IMR-90 (cell line): ENCODE measurements at places on chromosomes 11 and 22. TPM values are rescaled to one million over a fixed set of nuclear protein-coding genes. Genes with fewer than 3 reads are reported as not detected.

The UBQLN3 gene
- not detected in 2 replicates for total RNA-seq

The SLC22A12 gene
- total RNA-seq: not detected in 2 replicates

- H3K36me3 ChIP-seq: peaks cover 9% of the 10 kb centered on the region
- H3K4me1 ChIP-seq: peaks cover 43% of the 10 kb centered on the region
- no peaks in the 10 kb centered on the region for H3K27me3 ChIP-seq
- peak; percentile 91 for DNase-seq
- H3K27ac ChIP-seq: peak overlapping the region; percentile 54; the same call in 1 of the 2 replicates
- H3K4me3 ChIP-seq: no peak overlapping the region
Measured at GRCh38 chr11:94151903-94152677, 23.4 kb downstream of the PANX1 start.

- no peak for DNase-seq
- H3K27ac ChIP-seq: no peak overlapping the region
- no peak overlapping the region for H3K4me3 ChIP-seq
- peaks cover 29% of the 10 kb centered on the region for H3K27me3 ChIP-seq
- H3K4me1 ChIP-seq: no peaks in the 10 kb centered on the region
Measured at GRCh38 chr11:118705111-118705741, 25.8 kb upstream of the TREH start.

- peaks cover 15% of the 10 kb centered on the region; the same call in 1 of the 2 replicates for H3K4me1 ChIP-seq
- DNase-seq: peak; percentile 80
- no peaks in the 10 kb centered on the region for H3K36me3 ChIP-seq
- H3K27me3 ChIP-seq: no peaks in the 10 kb centered on the region
- no peak overlapping the region for H3K4me3 ChIP-seq
Measured at GRCh38 chr22:41048791-41049717, 43.3 kb upstream of the EP300 start.

GRCh38 chr11:132045107-132045506 is 674.7 kb downstream of the NTM start:
- no peak overlapping the region for H3K27ac ChIP-seq
- H3K27me3 ChIP-seq: no peaks in the 10 kb centered on the region
- no peak overlapping the region for H3K4me3 ChIP-seq
- no peak for DNase-seq
- peaks cover 11% of the 10 kb centered on the region for H3K4me1 ChIP-seq
- H3K36me3 ChIP-seq: no peaks in the 10 kb centered on the region

GRCh38 chr11:82465481-82465880 is 268.2 kb downstream of the FAM181B start:
- no peaks in the 10 kb centered on the region for H3K36me3 ChIP-seq
- no peaks in the 10 kb centered on the region for H3K27me3 ChIP-seq
- H3K27ac ChIP-seq: no peak overlapping the region
- no peak for DNase-seq
- no peaks in the 10 kb centered on the region for H3K4me1 ChIP-seq
